SIG-M5 (cell line): ENCODE measurements at places on chromosomes 5 and 9.

DNA sequence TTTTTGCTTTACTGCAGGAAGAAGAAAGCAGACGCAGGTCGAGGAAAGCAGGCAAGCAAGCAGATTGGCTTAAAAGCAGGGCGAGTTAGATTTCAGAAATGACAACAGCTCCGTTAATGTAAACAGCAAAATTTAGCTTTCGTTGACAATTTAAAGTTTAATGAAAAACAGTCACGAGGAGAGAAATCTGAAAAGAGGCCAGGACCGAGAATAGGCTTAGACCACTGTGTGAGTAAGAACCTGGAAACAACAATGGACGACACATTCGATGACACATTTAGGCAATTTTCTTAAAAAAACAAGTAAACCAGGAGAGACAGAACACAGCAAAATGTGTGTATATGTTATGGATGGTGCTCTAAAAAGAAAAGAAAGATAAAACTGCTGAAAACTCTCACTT, 155.3 kb downstream of the ISOC1 start:
- no peak for DNase-seq

- no peak for DNase-seq
These were observed 27.4 kb downstream of the RCL1 start for GRCh38 chr9:4820168-4820567.

DNA sequence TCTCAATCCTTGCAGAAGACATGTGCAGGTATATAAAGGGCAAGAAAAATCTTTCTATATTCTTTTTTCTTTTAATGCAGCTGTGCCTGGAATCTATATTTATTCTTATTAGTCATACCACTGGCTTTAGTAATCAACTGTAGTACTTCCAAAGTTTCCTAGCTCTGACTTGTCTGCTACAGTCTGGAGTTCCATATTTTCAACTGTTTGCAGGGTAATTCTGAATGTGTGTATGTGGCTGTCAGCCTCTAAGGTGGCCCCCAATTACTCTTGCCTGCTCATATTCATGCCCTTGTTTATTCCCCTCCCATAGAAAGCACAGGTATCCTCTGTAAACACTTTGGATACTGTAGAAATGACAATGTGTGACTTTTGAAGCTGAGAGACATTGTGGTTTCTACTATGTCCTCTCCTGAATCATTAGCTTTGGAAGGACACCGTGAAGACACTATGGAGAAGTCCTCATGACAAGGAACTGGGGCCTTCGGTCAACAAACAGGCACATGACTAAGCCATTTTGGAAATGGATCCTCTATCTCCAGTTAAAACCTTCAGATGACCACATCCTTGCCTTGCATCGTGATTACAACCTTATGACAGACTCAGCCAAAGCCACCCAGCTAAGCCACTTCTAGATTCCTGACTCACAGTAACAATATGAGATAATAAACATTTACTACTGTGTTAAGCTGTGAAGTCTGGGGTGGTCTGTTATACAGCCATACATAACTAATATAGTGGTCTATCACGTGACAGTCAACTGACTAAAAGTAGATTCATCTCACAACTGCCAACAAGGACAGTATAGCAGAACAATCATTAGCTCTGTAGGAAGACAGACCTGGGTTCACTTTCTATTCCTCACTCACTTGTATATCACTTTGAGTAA, 49.5 kb upstream of the SUSD1 start:
- DNase-seq, result no peak

DNA sequence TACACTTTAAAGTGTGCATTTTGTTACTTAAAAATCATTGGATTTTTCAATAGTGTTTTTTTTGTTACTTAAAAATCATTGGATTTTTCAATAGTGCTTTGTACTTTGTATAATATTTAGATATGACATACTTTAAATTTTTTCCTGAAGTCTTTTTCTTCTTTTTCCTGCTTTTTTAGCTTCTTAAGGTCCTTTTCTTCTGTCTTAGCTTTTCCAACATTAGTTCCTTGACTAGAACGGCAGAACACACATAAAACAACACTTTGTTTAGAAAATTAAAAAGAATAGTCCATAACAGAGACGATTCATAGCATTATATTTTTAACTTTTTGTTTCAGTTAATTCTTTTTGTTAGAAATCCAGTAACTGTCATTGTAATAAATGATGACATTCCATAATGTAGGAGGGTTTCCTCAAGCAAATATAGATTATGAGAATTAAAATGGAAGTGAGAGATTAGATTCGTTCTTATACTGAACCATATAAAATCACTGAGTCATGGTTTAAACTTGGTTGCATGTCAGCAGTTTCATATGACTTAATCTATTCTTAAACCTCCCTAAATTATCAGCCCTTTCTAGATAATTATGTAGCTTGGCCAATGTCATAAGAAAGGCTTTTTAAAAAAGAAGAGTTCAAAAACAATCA, 45.3 kb upstream of the RICTOR start:
- no peak for DNase-seq

DNA sequence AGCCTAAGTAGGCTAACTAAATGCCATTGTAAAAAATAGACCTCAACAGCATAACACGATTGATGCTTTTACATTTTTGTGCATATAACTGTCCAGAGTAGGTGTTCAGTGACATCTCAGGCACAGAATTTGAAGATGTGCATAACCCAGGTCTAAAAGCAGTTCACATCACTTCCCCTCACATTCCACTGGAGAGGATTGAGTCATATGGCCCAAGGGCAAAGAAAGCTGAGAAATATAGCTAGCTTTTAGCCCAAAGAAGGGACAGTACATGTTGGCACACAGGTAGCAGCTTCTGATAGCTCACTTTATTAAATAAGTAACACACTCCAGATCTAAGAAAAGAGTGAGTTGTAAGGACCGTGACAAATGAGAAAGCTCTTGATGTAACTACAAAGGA, 2259.5 kb upstream of the WWC1 start:
- no peak for DNase-seq

GRCh38 chr5:150323092-150323491, 20.4 kb upstream of the ARSI start:
- DNase-seq, result no peak

DNA sequence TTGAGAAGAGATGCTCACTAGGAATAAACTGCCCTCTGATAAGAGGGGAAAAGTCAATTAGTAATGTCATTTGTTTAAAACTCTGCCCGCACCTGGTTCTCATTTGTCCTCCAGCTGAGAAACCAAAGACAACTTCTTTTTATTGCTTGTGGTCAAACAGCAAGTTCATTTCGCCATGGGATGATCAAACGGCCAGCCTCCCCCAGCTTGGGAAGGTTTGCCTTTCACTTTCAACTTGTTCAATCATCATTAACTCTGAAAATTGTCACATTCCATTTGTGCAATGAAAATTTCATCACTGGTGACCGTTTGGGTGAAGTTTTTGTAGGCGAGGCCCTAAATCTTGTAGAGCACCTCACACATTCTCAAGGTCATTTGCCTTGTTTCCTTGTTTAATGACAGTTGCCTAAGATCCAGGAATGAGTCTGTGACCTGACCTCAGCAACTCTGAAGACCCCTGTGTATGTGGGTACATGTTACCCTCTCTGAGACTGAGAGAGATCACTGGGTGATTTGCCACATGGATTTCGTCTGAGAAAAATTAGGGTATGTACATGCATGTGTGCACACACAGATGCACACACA, 117.7 kb downstream of the MARCHF3 start:
- DNase-seq, result peak; percentile 49

DNA sequence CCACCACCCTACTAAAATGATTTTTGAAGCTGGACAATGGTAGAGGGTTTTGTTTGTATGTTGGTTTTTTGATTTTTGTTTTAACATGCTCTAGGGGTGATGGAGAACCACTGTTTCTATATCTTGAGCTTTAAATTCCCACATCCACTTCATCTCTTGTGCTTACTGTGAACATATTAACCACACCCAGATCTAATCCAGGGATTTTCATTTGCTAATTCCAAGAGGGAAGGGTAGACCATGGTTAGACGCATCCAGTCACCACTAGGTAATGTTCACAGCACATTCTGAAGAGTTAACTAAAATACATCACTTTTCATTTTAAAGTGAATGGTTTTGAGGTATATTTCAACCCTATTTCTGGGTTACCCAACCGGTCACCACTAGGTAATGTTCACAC, 36.5 kb upstream of the IQGAP2 start:
- DNase-seq, result no peak

DNA sequence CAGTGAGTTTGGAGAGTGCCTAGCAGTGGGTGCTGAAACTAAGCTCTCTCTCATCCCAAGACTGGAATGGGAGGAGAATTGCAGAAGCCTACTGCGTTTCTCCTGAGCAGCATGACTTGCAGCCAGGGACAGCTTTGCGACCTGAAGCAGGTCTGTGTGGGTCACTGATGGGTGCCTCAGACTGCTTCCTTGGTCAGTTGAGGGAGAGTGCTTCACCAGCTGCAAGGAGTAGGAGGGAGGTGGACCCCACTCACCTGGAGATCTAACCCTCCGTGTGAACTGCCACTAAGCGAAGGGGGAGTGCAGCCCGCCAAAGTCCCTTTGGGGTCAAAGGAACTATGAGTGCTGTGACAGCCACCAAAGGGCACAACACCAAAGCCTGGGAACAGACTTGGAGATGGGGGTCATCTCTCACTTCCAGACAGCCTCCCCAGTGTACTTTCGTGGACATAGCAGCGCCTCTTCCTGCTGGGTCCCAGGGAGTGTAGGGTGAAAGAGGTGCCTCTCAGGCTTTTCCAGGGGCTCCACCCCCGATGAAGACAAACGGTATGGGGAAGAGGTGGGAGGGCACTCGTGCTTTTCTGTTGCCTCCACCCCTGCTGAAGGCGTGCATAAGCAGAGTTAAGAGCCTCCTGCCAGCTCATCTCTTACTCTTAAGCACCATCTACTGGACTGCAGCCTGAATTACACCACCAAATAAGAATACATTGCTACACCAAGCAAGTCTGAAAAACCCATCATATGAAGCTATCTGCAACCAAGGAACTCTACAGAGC, 34.3 kb upstream of the MACIR start:
- peak; percentile 25 for DNase-seq

DNA sequence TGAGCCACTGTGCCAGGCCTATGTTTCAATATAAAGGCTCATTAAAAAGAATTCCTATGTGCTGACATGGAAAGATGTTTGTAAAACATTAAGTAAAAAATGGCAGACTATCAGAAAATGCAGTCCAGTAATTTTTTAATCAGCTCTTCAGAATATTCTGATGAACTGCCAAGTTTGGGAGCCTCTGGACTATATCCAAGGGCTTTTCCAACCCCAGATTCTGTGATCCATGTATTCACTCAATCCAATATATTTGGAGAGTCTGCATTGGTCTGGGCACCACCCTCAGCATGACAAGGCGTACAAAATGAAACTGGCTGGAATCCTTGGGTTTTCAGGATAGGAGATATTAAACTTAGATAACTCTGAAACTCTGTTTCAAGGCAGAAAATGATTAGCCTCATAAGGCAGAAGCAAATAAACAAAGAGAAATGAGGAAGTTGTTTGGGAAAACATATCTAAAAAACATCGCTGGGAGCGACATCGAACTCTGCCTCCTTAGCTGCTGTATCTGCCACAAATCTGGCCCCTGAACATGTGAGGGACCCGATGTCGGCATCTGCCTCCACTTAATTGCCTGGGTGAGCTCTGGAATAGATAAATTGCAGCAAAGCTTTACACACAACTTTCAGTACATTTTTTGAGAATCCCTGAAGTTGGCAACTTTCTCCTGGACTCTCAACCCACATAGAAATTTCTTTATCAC, 14.4 kb downstream of the PDE6A start:
- no peak for DNase-seq

DNA sequence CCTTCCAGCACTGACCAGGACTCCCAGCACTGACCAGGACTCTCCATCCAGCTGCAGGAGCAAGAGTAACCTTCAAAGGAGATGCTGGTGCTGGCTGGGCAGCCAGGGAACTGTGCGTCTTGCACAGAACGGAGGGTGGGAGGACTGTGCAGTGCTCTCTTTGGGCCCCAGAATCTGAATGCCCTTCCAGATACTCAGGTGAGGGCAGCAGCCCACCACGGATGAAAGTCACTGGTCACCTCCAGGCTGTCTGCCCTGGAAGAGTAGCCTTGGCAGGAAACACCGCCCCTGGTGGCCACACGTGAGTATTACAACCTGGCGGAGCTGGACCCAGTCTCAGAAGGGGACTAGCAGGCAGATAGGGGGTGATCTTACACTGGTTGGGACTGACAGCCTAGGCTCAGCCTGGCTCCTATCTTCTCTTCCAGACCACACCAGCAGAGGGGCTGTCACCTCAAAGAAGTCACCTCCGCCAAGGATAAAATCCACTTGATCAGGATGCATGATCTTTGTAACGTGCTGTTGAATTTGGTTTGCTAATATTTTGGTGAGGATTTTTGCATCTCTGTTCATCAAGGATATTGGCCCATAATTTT, 4.8 kb upstream of the SARDH start:
- DNase-seq, result no peak

DNA sequence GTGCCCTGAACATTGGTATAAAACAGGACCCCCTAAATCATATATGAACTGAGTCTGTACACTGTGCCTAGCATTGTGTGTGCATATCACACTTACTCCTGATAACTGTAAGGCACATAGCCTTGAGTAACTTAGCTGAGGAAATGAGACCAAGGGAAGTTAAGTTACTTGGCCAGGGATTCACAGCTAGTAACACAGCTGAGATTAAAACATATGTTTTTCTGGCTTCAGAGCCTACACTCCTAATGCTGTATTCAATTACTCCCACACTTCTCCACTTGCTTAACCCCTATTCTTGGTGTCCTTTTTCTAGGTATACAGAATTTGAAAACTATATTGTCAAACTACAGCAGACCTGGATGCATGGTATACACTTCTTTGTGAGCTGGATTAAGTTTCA, 12.8 kb downstream of the GHR start:
- DNase-seq, result no peak

GRCh38 chr9:21997480-21997879, 2.9 kb downstream of the CDKN2B-AS1 start:
- no peak for DNase-seq

DNA sequence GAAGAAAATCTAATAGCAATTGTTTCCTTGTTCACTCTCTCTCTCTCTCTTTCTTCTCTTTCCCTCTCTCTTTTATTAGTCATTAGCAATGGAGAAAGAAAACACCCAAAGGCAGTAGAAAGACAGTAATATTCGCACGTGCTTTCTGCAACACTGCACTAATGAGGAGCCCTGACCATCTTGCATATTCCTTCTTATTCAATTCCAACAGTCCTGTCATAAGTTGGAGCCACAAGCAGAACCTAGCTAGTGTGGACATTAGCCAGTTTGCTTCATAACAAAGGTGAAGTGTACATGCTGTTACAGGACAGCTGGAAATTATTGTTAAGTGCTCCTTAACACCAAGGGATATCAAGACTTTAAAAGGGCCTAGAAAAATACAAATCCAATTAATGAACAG, 63.4 kb downstream of the TRIM32 start:
- no peak for DNase-seq

- DNase-seq, result no peak
These were observed 103.9 kb downstream of the LHFPL2 start for GRCh38 chr5:78544561-78545201.

- no peak for DNase-seq
These were observed 32.8 kb upstream of the PITX1 start for GRCh38 chr5:135066781-135067180.

DNA sequence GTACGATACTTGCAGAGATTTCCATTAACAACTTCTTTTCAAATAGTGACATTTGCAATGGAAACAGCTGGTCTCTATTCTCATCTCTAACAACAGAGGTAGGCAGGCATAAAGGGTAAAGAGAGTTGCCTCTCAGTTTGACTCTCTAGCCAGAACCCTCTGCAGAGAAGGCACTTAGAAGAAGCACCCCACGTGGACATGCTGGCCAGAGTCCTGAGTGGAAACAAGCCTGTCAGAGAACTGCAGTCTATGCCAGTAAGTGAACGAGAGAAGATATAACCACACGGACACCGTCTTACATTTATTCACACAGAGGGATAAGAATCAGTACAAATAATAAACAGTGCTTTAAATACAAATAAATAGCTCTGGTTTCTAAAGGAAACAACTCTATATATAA, 11.0 kb upstream of the LHX6 start:
- DNase-seq, result no peak
